ENCODE measurements at places on chromosomes 12 and 14.
A peak's percentile ranks its signal among the peaks of the same experiment; 100 is the strongest.

GRCh38 chr14:35220920-35221319 lies 71.3 kb upstream of the PSMA6 start:
- DNase-seq = no peak

DNA sequence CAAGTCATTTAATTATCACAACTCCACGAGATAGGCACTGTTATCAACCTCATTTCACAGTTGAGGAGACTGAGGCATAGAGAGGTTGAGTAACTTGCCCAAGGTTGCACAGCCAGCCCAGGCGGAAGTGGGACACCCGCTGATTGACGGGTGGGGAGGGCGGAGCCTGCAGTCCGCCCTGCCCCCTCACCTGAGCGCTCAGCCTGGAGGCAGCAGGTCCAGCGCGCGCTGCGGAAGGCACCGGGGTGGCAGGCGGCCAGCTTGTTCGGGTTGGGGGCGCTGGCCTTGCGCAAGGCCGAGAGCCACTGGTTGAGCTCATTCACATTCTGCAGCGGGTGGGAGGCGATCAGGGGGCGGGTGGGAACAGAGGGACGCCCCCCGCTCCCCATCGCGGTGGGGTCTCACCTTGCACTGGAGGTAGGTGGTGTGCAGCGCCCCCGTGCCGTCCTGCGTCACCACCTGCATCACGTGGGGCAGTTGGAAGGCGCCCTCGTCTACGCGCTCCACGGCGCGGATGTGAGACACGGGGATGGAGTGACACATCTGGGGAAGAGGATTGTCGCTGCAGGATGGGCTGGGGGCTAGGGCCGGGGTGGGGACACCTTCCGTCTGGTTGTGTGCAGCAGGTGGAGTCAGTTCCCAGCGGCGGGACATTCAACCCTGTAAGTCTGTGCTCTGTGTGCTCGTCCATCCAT lies 31.7 kb downstream of the RASAL1 start:
- DNase-seq = peak; percentile 68

DNA sequence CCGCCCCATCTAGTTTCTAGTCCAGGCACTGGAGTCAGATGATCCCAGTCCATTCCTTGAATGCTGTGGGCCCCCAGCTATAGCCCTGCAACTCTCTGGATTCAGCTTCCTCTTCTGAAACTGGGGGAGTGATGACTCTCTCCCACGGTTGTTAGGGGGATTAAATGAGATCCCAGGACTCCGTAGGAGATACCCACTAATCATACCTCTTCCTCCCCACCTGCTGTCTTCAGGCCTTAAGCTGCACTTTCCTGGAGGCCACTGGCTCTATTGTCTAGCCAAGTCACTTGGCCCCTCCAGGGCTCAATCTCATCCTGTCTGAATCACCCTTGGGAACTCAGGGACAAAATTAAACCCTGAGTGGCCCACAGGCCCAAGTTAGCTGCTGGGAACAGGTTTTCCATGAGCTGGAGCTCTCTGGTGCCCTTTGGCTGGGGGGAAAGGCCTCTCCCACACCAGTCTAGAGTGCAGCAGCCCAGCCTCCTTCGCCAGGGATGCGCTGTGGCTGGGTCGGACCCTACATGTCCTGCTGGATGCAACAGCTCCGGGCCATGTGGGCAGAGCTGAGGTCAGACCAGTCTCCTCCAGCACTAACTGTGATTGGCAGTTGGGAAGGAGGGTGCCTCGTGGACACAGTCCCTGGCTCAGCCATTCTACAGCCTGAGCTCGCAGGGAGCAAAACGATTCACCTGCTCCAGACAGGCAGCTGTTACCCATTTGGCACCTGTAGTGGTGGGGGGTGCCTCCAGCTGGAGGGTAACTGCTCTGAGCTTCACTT lies 6.0 kb upstream of the ASB2 start:
- no peak for DNase-seq

DNA sequence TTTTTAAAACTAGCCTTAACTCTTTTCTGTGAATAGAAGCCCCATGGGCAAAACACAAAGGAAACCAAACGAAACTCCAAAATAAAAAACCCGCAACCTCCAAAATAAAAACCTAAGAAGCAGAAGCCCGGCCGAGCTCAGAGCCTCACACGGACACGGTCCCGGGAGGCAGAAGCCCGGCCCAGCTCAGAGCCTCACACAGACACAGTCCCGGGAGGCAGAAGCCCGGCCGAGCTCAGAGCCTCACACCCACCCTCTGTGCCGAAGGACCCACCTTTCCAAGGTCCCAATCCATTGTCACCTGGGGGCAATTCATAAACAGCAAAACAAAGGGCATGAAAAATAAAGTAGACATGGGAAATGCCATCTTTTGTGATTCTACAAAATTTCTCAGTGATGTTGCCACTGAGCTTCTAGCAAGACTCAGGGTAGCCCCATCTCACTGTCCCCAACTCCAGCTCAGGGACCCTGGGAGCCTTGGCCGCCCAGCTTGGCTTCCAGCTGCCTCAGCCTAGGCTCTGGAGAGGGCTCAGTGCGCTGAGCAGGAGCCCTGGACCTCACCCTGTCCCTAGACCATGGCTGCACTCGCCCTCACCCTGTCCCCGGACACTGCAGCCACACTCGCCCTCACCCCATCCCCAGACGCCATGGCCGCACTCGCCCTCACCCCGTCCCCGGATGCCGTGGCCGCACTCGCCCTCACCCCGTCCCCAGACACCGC lies 82.2 kb downstream of the GALNT9 start:
- no peak for DNase-seq

DNA sequence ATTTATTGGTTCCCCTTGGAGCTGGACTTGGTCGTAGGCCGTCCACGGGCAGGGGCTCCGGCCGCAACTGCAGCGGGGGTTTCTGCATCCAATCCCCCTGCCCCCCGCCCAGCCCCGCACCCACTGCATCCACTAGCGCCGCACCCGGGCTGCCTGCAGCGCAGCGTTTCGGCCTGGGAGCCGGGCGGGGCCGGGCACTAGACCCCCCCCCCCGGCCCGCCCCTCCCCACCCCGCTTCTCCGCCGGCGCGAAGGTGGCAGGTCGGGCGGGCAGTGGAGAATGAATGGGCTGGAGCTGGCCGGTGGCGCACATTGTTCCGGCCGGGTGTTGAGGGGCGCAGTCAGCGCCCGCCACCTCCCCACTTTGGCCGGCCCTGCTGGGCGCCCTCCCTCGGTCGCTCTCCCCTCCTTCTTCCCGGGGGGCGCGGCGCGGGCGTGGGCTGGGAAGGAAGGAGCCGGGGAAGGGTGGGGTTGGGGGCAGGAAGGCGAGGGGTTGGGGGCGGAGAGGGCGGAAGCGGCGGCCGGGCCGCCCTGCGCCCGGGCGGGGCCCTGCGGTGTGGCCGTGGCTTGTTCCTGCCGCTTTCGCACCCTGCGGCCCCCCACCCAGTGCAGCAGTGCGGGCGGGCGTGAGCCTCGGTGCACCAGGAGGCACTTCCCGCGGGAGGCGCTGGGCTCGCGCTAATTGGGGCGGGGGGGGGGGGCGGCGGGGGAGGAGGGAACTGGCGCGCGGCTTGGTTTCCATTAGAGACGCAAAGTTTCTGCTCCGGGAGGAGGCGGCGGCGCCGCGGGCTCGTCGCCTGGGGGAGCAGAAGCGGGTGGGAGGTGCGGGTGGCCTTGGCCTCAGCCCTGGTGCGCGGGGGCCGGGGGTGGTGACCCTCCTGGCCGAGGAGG lies 841 bp downstream of the CALM1 start:
- DNase-seq = peak; percentile 67

DNA sequence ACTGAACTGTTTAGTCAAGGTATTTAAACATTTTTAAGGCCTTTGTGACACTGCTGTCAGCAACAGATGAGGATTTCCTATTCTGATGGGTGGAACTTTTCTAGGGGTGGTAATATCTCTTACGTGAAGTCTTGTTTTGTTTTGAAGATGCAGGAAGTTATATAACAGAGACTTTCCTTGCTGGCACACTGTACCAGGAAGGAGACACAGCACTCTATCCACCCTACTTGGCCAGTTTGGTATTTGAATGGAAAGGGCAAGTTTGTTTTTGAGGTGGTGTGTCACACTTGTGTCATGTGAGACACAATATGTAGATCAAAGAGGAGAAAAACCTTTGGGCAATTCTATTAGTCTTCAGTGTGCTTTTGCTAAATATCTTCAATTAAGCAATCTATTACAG lies 51.6 kb upstream of the SRP54 start:
- DNase-seq = peak; percentile 91

DNA sequence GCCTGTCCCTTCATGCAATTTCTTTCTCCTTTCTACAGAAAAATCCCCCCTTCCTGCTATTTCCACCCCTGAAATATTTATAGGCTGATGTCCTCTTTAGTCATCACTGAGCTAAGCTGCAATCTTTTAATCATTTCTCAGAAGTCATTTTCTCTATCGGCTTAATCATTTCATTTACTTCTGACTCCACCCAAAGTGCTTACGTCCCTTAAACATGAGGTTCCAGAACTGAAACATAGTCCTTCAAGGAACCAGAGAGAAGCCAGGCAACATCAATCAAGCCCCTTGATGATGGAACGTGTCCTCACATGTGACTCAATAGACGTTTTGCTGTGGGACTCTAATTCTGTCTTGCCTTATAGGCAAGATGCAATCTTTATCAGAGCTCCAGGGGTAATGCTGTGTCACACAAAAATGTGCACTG lies 148.7 kb upstream of the KRR1 start:
- no peak for DNase-seq

DNA sequence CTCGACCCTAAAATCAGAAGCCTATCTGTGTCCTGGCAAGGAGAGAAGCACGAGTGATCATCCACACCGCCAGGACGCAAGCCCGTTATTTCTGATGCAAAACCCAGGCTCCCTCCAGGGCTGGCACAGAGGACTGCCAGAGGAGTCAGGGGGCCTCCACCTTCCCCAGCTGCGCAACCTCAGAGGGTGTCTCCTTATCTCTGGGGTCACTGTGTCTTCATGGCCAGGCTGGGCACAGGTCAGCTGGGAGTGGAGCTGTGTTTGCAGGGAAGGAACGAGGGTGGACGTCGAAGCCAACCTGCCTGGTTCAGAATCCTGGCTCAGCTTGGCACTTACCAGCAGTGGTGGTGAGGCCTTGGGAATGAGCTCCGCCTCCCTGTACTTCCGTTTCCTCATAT lies 12.0 kb upstream of the SERPINA3 start:
- no peak for DNase-seq

DNA sequence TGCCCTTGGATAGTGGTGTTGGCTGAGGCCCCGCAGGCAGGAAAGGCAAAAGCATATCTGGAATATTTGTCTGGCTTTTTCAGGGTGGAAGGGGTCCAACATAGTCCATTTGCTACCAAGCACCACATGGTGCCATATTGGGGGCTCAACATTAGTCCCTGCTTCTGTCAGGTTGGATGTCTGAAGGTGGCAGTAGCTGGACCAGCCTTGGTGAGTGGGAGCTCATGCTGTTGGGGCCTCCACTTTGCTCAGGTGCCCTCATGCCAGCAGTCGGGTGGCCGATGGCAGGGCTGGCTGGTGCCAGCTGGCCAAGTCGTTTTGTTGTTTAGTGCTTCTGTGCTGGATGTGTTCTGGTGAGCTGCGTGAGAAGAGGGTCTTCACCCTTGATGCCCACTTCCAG lies 135.3 kb downstream of the PAPOLA start:
- DNase-seq = no peak

- DNase-seq = no peak
Measured at GRCh38 chr12:45418520-45418919, 202.6 kb downstream of the ANO6 start.

DNA sequence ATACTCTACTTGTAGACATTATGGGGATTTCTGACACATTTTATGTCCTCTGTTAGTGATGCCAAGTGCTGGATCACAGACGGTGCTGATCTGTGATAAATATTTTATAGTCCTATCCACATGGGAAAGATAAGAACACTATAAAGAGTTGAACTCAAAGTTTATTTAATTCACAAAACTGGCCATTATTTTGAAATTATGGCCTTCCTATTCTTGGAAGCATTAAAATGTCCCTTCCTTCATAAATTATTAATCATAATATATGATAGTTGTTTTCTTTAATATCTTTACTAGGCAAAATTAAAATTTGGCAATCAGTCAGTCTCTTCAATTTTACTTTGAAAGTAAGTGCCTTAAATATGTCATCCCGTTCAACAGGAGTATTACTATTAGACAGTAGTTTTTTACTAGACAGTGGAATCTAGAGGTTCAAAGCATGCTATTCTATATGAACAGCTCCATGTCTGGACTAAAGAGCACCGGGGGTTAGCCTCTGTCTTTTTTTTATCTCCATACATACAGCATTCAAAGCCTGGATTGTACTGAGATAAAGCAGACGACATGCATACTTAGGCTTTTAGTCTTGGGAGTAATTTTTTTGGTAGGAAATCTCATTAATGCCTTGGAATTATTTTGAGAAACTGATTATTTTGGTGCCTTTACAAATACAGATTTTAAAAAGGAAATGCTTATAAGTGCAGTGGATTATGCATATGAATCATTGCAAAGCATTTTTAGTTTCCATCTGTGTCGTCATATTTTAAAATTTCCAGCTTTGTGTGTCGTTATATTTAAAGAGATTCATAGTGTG lies 306.1 kb upstream of the RGS6 start:
- no peak for DNase-seq

DNA sequence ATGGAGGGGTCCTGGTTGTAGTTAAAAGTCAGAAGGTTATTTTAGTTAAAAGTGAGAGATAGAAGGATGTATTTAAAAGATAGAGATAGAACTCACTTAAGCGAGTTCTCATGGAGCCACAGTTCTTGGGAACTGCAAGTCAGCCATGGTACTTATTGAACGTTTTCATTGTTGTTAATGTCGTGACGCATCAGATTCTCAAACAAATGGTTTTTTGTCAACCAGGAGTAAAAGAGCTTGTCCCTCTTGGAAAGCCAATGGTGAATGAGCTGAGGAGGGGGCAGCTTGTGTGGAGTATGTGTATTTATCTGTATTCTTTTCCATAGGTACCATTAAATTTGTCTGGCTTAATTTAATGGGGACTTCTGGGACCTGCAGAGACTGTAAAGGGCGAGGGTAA lies 68.6 kb downstream of the FIGNL2 start:
- no peak for DNase-seq

GRCh38 chr12:122991623-122992275 lies 11.3 kb downstream of the ARL6IP4 start:
- DNase-seq = no peak

All from CD4-positive, alpha-beta T cell treated with Interleukin-4 for 1 hour (primary cell).